ENCODE measurements at places on chromosomes 7 and 10.

DNA sequence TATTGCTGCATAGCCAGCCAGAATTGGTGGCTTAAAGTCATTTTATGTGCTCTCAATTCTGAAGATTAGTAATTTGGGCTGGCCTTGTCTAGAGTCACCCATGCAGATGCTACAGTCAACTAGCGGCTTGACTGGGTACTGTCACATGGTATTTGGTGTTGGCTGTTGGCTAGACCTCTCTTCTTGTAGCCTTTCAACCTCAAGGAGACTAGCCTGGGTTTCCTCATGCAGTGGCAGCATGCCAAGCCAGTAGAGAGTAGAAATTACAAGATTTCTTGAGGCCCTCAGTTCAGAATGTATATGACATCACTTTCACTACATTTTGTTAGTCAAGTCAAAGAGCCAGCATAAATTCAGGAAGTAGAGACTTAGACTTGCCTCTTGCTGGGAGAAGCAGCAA is 3.7 kb upstream of the ZNF800 start:
- DNase-seq = no peak

GRCh38 chr7:35380739-35381224 is 126.9 kb upstream of the TBX20 start:
- no peak for DNase-seq

DNA sequence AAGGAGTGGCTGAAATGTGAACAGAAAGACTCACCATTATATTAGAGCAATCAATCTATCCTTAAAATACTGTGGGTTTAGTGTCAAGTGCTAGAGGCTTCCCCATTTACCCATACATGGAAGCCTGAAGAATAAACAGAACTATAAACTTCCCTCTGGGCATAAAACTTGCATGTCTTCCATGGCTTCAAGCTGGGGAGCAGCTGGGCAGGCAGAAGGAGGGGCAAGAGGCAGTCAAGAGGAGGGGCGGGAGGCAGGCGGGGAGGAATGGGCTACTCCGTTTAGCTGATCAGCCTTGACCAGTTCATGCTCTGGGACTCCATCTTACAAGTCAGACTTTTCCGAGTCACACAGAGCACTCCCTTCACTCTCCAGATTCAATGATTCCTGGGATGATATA is 3.5 kb upstream of the PRSS1 start:
- no peak for DNase-seq

GRCh38 chr7:94060752-94061151 is 56.6 kb upstream of the BET1 start:
- no peak for DNase-seq

DNA sequence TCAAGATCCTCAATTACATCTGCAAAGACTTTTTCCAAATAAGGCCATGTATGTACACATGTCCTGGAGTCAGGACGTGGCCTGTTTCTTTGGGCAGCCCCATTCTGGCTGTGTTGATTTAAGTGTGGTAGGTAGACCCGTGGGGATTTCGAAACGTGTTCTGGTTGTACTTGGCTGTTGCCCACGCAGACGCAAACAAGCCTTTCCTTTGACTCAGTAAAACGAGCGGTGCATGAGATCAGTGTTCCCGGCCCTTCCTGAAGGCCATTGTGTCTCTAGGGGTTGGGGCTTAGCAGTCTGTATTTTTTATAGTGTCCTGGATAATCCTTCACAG is 64.8 kb upstream of the DNAJB6 start:
- no peak for DNase-seq

DNA sequence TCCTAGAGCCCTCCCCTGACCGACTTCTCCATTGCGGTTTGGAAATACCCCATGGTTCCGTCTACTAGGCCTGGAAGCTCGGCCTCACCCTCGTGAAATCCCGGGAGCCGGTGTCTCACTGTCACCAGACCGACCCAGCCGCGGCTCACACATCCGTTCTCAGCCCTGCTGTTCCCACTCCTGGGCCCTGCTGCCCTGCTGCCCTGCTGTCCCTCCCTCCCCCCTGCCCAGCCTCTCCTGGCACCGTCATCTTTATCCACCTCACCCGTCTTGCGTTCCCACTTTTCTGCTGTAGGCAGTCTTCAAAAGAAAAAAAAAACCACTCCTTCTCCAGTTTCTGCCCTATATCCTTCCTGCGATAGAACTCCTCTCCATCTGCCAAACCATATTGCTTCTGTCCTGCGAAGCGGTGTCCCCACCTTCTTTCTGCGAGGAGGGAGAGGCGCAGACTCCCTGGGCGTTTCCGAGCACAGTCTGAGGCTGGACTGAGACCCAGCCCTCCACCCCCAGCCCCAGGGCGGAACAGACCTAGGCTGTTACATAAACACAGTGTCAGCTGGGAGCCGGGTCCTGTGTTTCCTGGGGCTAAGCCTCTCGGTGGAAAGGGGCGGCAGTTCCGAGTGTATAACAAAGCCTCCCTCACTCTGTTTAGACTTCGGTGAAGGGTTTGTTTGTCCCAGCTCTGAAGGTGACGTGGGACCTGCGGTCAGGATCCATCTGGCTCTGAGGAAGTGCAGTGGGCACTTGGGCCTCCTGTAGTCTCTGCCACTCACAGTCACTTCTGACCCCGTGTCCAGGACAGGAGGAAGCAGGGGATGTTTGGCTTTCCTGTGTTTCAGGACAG is 2.8 kb downstream of the AGAP3 start:
- DNase-seq = no peak

DNA sequence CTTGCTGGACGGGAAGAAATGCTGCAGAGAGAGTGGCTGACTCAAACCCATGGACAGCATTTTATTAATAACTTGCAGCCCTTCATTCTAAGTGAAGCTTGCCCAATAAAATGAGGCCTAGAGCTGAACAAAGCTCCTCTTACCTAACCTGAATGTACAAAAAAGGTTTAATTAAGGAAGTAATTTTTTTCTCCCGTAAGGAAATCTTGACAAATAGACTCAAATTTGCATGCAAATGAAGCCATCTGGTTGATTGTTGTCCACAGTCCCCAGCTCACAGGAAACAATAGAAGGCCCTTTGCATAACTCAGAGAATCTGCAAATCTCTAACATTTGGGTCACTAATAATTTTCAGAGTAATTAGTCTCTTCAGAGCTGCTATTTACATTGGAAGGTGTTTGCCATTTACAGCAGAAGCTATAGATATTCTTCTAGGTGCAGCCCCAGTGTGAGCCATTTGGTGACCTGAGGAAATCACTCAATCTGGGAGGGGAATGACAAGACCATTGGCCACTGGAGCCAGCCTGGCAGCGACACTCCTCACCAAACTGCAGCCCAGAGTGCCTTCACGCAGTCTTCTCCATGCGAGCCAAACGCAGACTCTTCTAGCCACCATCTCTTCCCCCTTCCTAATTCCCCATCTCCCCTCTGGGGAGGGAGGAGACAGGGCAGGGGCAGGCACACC is 483.0 kb upstream of the C7orf33 start:
- no peak for DNase-seq

- no peak for DNase-seq
Observed at GRCh38 chr7:129864042-129864441, 88.7 kb downstream of the UBE2H start.

All from stimulated activated CD4-positive, alpha-beta T cell treated with anti-CD3 and anti-CD28 coated beads, Interleukin-12 subunit alpha, Interleukin-12 subunit beta, amount 100 ng/mL, for 4 hours (primary cell).